ENCODE measurements at places on chromosomes 16 and 17.

- DNase-seq: peak; percentile 58
These were observed 7.4 kb upstream of the ABR start for GRCh38 chr17:1186923-1187771.

DNA sequence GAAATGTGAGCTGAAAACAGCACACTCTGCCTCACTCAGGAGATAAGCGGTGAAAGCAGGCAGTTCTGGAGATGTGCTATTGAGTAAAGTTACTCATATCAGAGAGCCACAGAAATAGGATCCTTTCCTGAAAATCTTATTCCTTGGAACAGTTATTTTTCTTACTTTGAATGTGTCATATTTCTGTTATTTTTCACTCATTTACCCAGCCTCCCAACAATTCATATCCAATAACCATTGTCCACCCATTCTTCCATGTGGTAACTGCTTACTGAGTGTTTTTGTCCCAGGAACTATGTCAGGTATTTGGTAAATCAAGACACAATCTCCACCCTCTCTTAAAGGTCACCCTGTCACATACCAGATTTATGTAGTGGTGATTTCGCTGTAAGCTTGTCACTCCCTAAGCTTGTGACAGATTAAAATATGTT lies 144.9 kb downstream of the PARN start:
- DNase-seq: no peak

DNA sequence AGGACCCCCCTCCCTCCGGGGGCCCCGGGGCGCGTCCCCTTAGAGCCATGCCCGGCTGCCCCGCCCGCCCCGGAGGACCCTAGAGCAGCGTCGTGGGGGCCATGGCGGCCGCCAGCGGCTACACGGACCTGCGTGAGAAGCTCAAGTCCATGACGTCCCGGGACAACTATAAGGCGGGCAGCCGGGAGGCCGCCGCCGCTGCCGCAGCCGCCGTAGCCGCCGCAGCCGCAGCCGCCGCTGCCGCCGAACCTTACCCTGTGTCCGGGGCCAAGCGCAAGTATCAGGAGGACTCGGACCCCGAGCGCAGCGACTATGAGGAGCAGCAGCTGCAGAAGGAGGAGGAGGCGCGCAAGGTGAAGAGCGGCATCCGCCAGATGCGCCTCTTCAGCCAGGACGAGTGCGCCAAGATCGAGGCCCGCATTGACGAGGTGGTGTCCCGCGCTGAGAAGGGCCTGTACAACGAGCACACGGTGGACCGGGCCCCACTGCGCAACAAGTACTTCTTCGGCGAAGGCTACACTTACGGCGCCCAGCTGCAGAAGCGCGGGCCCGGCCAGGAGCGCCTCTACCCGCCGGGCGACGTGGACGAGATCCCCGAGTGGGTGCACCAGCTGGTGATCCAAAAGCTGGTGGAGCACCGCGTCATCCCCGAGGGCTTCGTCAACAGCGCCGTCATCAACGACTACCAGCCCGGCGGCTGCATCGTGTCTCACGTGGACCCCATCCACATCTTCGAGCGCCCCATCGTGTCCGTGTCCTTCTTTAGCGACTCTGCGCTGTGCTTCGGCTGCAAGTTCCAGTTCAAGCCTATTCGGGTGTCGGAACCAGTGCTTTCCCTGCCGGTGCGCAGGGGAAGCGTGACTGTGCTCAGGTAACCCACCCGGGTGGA lies 759 bp downstream of the ALKBH5 start:
- DNase-seq: peak; percentile 49

DNA sequence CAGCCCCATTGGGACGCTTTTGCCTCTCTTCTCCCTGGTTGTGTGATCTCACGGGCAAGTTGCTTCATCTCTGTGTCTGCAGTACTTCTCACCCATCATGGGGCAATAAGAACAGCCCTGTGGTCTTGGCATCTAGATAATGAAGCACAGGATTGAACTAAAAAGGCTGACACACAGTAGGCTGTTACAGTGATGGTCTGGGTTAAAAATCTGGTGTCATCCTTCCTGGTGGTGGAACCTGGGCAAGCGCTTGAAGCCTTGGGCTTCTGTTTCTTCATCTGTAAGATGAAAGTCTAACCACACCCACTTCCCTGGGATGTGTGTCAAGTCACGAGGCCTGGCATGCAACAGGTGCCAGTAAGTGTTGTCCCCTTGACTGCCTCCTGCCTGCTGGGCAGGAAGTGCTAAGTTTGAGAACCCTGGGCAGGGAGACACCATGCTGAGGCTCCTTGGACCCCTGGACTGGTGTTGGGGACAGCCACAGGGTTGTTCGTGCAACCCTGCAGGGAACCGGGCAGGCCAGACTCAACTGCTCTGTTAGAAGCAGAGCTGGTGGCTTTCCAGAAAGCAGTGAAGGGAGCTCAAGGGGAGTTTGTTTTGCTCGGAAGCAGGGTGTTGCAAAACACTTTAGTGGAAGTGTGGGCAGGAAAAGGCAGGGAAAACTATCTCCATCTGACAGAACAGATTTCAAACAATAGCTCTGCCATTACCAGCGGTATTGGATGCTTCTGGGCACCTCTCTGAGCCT lies 5.9 kb upstream of the MAP2K3 start:
- peak; percentile 51 for DNase-seq

GRCh38 chr17:44793885-44794842 lies 35.4 kb downstream of the ADAM11 start:
- DNase-seq: no peak

GRCh38 chr16:74053312-74053711 lies 243.3 kb upstream of the PSMD7 start:
- DNase-seq: no peak

GRCh38 chr17:74340470-74341023 lies 14.5 kb downstream of the KIF19 start:
- DNase-seq: no peak

- DNase-seq: no peak
These were observed 29.1 kb downstream of the STAT5A start for GRCh38 chr17:42317266-42317845.

DNA sequence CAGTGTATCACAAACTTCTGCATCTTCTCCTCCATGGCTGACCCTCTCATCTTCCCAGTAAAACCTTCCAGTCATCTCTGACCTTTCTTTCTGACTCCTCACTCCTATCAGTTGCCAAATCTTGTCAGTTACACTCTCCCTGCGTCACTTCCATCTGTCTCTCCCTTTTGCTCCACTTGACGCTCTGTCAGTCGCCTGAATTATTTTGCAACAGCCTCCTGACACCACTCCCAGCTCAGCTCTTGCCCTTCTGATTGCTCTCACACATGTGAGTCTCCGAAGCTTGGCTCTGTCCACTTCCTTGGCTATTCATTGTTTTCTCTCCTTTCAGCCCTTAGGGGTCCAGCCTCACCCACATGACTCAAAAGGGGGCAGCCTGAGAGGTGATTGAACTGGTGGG lies 27.7 kb downstream of the DHRS7C start:
- no peak for DNase-seq

DNA sequence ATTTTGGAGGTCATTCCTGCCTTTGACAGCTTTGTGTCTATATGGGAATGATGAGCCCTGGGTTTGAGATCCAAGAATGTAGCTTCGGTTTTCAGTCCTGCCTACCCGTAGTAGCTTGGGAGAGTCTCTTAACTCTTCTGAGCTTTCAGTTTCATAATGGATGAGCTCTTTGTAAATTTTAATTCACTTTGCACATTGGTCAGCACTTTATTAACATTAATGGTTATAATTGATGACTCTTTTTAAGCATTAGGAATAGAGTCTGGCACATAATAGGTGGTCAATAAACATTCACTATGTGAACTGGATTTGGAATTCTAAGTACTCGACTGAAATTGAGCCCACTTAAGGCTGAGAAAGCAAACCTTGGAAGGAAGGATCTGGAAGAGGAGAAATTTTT lies 17.3 kb downstream of the GPR139 start:
- no peak for DNase-seq

All from activated effector memory CD4-positive, alpha-beta T cell treated with Interleukin-2 at 50 U/mL for 16 hours (primary cell).